CD4-positive, alpha-beta T cell treated with Interleukin-6 at 100 ng/mL for 8 hours (primary cell): ENCODE measurements at places on chromosomes 4 and X.

DNA sequence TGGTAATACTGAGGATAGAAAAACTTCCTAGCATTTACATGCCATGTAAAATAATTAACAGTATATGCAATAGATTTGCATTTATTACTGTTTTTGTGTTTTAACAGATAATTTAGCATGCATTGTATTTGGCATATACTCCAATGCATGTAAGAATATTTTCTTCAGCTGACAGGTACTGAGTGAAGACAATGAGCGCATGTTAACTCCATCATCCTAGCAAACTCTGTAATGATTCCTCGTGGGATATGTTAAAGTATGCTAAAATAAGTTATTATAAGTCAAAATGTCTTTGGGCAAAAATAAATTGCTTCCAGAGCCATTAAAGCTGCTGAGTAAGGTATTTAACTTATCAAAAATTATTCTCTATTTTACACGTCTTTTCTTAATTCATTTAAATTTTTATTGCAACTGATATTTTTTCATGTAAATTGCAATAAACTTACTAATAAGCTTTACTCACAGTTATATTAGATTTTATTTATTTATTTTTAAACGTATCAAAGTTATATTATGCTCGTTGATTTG lies 616.4 kb upstream of the NDST4 start:
- DNase-seq, result no peak

GRCh38 chrX:45731448-45731847 lies 530.8 kb upstream of the DIPK2B start:
- DNase-seq, result no peak

- DNase-seq, result peak; percentile 79
Measured at GRCh38 chrX:119753639-119754257, 4.6 kb upstream of the SOWAHD start.

GRCh38 chr4:181647396-181648147 lies 595.6 kb upstream of the TENM3 start:
- no peak for DNase-seq

- no peak for DNase-seq
Measured at GRCh38 chrX:9906919-9907318, 60.2 kb upstream of the CLDN34 start.

DNA sequence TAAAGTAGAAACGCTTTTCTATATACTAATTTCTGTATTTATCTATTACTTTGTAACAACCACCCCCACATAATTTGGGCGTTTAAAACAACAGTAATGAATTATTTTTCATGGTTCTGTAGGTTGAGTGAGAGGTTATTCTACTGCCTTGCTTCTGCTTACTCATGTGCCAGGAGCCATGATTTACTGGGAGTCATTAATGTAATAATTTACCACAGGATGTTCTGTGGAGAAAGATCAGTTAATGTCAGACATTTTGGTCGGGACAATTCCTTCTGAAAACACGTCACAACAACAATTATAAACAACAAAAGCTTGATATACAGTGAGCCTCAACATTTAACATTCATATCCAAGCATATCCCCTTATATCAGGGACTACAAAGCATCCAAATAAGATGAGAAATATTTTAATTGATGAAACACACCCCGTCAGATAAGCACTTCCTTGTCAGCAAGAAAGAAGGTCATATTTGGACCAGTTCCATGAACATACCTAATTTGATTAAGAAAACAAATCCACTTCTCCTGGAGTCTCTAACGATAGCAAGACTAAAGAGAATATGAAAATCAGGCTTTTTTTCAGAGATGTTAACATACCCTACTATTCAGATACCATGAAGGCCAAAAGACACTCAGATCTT lies 238.5 kb downstream of the PRDM5 start:
- no peak for DNase-seq

DNA sequence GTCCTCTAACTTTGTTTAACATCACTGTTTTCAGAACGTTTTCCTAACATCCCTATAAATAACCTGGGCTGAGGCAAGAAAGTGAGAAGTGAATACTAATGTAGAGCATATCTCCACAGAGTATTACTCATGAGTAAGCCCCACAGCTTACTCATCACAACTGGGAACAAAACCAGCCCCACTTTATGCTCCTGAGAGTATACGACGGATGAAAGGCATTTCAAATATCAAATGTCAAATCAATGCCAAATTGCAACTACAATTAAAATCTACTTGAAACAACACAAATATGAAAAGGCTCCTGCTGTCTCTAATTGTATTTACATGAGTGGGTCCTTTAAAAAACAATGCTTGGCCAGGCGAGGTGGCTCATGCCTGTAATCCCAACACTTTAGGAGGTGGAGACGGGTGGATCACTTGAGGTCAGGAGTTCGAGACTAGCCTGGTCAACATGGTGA lies 41.2 kb downstream of the SH3RF1 start:
- DNase-seq, result no peak

GRCh38 chrX:31227250-31227649 lies 155.4 kb upstream of the FTHL17 start:
- no peak for DNase-seq

- no peak for DNase-seq
Measured at GRCh38 chr4:126630230-126630629, 1002.5 kb upstream of the INTU start.

- no peak for DNase-seq
Measured at GRCh38 chrX:13069771-13070416, 25.5 kb upstream of the FAM9C start.

GRCh38 chr4:123638834-123639233 lies 242.2 kb downstream of the SPRY1 start:
- DNase-seq, result no peak

- DNase-seq, result no peak
Measured at GRCh38 chr4:74738464-74739143, 55.7 kb downstream of the BTC start.

DNA sequence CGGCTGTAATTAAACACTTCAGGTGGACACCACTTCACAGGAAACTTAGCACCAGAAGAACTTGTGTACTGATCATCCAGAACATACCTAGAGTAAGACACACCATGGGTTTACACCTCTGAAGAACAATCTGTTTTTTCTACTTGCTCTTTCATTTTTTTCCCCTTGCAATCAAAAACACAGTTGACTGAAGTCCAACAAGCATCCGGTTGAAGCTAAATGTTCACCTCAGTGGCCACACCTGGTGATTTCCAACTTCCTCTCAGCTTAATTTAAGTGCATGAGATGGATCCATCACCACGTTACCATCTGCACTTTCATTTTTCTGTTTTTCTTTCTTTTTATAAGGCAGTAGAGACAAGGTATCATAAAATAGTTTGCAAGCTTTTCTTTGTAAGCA lies 4.9 kb upstream of the TXK start:
- peak; percentile 68 for DNase-seq

DNA sequence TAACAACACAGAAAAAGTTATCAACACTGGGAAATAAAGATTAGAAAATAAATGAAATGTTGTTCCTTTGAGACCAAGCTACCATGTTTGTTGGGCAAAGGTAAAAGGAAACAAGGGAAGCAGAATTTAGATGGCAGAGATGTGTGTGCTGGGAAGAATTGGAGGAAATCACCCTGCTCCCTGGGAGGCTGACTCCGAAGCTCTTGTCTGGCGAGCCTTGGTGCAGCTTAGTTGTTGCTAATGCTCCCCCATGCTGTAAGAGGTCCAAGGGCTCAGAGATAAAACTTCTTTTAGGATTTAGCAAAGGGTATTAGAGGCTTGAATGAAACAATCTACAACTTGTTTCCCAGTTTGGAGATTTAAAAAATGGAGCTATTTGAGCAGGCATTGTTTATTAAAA lies 123.8 kb upstream of the DDIT4L start:
- DNase-seq, result no peak

- DNase-seq, result no peak
Measured at GRCh38 chr4:183987987-183988392, 82.9 kb downstream of the STOX2 start.

- no peak for DNase-seq
Measured at GRCh38 chrX:70254063-70254400, 6.0 kb downstream of the P2RY4 start.

GRCh38 chrX:40282946-40283660 lies 185.3 kb upstream of the BCOR start:
- no peak for DNase-seq

GRCh38 chrX:130772776-130773143 lies 130.2 kb downstream of the ENOX2 start:
- DNase-seq, result no peak

GRCh38 chr4:146638786-146639505 lies at the start of gene POU4F2:
Gene POU4F2, plus strand, starts transcription at chr4:146638893. Its CDS starts 248 bp downstream, at chr4:146639141.
- DNase-seq, result no peak

DNA sequence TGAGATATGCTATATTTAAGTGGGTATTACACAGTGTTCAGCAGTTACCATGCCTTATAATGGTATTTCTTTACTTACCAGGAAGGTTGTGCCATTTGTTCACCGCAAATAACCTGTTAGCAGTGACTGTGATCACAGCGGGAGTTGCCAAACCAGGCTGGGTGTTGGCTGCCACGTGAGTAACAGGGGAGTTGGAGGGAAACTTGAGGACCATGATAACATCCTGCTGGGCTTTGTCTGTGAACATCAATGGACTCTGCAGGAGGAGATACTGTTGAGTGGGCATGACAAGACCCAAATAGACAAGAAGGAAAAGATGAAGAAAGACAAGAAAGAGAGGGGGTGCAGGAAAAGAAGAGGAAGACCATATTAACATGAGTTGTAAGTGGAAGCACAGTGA lies 242.9 kb downstream of the DCLK2 start:
- no peak for DNase-seq

DNA sequence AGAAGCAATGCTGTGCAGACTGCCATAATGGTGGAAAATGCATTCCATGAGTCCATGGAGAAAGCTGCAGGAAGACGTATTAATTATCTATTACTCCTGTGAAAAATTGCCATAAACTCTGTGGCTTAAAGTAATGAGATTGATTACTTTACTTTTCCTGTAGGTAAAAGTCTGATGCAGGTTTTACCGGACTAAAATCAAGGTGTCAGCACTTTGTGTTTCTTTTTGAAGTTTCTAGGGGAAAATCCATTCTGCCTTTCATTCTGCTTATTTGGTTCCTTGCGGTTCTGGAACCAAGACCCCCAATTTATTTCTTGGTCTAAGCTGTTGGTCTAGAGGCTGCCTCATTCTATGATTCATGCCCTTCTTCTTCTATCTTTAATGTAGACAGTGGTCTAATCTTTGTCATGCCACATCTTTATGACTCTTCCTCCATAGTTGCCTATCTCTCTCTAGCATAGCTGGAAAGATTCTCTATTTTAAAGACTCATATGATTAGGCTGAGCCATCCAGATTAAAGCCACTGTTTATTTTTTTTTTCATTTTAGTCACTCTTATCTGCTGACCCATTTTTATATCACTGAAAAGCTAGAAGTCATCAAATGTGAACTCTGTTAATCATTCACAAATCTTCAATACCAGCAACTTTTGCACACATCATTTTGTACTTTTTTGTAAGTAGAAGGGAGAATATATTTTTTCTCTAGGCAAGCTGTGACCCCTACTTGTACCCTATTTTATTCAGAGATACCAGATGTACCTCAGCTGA lies 2056.4 kb downstream of the PCDH7 start:
- no peak for DNase-seq

DNA sequence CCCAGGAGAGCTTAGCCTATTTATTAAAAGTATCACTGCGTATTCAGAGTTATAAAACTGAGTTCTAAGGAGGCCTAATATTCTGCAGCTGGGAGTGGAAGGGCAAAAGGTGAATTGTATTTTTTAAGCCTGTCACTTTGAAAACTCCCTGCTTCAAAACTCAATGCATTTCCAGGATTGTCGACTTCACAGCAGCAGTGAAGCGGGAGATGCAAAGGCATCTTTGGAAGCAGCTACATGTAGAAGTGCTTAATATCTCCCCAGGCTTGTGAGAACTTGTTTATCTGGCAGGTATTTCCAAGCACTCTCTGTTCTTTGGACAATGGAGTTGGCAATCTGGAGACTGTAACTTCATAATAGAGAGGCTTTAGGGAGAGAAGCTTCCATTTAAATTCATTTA lies 717.5 kb upstream of the SLIT2 start:
- DNase-seq, result no peak

DNA sequence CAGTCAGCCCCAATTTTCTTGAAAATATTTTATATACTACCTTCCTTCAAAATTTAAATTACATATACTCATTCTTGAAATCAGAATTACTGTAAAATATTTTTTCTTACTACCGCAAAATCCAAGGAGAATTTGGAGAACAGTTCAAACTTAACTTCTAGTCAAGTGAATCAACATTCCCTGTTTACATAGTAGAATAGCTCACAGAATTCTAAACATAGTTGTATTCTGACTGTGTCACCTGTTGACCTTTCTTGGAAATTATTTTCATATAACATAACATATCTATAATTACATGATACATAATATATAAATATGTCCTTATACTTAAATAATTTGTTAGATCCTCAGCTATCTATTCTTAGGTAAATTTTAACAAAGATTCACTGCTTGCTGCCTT lies 31.0 kb upstream of the FGF5 start:
- DNase-seq, result no peak

DNA sequence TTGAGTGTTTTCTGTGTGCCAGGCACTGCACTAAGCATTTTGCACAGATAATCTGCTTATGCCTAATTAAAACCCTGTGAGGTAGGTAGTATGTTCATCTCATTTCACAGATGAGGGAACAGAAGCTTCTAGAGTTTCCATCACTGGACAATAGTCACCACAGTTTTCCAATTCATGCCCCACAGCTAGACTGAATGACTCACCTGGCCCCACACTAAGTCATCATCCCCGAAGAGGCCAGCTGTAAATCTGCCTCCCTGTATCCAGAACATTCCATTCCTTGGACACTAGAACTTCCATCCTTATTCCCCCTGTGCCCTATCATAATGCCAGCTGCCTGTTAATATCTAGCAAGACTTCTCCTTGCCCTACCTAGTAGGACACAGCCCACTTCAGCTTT lies 40.9 kb upstream of the NYX start:
- no peak for DNase-seq
